ENCODE measurements at places on chromosomes 6 and 20.

DNA sequence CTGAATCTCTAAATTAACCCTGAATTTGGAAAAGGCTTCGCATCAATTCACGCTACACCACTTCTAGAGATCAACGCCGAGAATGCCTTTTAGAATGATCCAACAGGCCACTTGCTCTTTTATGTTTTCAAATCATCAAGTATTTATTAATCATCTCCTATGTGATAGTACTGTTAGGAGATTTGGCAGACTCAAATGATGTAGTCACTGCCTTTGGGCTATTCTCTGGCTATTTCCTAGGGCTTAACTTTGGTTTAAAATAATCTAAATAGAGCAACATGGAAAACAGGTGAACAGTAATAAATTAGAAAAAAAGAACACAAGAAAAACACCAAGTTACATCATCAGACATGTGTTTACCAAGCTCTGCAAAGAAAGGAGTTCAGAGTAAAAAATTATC is 140.3 kb downstream of the TENT5A start:
- DNase-seq, result no peak

DNA sequence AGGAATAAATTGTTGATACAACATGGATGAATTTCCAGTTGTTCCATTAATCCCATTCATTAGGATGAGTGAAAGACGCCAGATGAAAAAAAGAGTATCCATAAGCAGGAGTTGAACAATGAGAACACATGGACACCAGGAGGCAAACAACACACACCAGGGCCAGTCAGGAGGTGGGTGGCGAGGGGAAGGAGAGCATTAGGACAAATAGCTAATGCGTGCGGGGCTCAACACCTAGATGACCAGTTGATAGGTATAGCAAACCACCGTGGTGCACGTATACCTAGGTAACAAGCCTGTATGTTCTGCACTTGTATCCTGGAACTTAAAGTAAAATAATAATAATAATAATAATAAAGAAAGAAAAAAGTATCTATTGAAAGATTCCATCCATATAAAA is 11.1 kb downstream of the PCED1A start:
- DNase-seq, result no peak

DNA sequence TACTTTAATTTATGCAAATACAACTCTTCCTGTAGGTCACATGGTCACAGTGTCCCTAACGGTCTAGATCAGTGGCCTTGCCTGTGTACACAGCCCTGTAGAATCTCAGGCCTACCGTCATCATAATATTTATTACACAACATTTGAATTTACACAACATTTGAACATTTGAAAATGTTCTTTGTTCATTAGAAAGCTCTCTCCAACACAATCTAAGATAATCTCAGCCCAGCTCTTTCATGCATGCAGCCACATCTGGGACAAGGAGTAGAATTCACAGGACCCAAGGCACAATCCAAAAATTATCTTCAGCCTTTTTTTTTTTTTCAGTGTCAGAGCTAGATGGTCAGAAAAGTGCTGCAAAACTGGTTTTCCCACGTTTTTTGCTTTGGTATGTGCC is 892.8 kb downstream of the TFAP2A start:
- no peak for DNase-seq

DNA sequence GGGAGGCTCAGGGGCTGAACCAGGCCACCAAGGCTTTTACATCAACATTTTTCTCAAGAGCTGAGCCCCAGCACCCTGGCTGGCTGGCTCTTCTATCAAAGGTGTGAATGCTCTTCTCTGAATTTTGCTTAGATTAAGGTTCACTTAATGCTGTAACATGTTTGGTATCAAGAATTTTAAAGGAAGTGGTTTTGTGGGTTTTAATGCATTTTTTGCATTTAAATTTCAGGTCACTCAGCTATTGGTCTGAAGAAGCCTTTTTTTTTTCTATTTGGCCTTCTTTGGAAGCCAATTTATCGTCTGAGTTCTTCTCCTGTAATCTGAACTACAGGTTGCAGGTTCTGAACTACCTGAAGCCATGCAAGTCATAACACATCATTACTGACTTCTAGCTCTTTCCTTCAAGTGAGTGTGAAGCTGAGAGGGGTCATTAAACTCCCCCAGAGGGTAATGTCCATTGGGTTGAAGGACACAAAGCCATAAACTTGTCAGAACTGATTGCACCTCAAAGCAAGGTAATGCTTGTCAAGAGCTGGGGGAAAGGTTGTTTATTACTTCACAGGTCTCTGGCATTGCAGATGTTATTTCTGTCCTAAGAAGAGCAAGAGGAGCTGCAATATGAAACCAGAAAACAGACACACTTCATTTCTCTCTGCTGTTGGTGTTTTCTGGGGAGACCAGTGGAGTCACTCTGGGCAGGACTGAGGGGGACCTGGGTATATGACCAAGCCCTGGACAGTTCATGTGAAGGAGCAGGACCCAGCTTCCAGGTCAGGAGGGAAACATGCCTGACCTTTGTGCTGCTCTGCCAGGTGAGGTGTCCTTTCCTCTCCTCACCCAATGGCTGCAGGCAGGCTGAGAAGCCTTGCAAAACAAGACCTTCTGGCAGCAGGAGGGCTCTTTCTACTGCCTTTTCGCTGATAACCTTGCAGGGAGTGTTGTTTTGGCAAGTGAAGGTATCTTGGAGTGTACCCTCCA is 26.1 kb upstream of the NEDD9 start:
- DNase-seq, result no peak

- DNase-seq, result no peak
Observed at GRCh38 chr6:19311786-19312185, 525.4 kb upstream of the ID4 start.

GRCh38 chr6:25194172-25194678 is 84.9 kb upstream of the CARMIL1 start:
- DNase-seq, result no peak

DNA sequence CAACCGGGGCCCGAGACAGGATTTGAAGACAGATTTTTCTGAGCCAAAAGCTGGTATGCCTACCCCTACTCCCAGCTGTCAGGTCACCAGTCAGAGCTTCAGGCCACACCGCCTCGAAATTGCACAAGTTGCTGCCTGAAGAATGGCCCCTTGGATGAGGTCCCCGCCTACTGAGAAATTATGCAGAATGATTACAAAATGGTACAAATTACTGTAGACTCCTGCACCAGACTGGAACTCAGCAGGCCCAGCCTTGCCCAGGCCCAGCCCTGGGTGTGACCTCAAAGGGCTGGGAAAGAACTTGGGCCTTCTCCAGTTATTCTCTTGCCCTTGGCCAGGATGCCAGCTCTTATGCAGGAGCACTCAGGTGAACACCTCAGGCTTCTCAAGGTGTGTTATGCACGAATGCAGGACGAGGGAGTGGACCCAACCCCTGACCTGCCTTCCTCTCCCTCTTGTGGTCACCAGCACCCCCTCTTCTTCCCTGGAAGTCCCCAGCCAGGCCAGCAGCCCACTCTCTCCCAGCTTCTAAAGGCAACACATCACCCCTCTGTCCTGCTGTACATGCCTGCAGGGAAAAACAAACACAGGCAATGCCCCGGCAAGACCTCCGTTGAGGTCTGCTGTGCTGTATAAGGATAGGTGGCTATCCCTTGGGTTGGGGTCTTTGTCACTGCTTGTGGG is 88.7 kb upstream of the NAA20 start:
- DNase-seq, result no peak

DNA sequence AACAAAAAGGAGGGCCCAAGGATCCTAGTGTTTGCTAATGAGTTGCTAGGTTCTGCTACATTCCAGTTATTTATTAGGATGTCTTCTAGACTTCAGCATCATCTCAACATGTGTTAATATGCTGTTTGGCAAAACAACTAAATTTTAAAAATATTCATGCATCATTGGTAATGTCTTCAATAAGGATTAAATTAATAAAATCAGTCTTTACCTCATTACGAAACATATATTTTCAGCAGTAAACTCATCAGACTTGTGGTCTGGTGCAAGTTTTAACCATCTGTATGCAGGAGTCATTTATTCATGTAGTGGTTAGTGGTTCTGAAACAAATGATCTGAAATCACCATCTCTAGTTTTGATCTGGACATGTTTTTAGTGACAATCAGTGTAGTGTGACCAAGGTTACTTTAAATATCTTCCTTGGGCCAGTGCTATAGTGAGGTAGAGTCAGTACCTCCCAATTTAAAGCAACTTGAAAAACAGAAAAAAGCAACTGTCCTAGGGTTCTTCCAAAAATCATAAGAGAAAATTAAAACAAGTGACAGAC is 85.0 kb upstream of the KCNK16 start:
- DNase-seq, result no peak

DNA sequence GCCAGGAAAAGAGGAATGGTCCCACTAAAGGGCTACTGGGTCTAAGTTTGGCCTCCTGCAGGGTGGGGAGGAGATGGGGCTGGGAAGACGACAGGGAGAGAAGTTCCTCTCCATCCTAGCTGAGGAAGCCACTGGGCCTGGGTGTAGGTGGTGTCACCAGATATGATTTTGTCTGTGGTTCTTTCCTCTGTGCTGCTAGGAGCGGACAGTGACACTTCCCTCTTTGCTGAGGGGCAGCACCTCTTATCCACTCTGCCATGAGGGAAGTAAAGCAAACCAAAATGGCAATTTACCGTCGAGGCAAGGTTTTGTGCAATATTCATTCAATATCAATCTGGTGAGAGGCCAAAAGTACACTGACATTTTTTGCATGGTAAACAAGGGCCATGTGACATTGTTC is 33.0 kb upstream of the NR2E1 start:
- DNase-seq, result no peak

DNA sequence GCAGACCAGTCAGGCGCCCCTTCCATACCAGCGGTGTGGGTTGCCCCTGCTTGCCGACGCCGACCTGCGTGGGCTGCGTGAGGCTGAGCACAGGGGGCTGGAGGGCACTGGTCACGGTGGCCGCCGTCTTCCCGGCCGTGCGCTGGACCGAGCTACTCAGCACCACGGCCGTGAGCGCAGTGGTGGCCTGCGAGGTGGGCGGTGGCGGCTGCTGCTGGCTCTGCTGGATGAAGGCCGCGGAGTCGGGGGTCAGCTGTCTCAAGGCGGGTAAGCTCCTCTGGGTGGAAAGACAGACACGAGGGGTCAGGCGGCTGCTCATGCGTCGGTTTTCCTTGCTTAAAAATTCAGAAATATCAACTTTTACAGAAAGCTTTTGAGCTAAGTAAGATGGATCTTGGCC is 59.2 kb downstream of the TAF4 start:
- no peak for DNase-seq

- DNase-seq, result no peak
Observed at GRCh38 chr6:75203721-75204120, 2.1 kb downstream of the COL12A1 start.

DNA sequence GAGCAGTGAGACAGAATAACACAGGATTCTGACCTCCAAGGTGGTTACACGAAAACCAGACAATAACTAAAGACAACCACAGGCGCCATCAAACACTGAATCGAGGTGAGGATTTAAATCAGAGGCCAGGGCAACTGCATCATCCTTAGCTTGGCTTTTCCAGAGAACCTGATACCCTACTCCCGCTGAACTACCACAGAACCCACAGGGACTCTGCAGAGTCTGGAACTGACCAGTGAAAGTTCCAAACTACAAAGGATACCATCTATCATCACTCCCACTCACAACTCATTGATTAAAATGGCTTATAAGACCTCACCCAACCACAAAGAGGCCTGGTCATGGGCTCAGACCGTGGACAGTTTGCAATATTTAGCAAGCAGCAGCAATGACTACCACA is 85.0 kb downstream of the BFSP1 start:
- no peak for DNase-seq

- DNase-seq, result no peak
Observed at GRCh38 chr20:43183536-43184070, 6.1 kb downstream of the PTPRT start.

DNA sequence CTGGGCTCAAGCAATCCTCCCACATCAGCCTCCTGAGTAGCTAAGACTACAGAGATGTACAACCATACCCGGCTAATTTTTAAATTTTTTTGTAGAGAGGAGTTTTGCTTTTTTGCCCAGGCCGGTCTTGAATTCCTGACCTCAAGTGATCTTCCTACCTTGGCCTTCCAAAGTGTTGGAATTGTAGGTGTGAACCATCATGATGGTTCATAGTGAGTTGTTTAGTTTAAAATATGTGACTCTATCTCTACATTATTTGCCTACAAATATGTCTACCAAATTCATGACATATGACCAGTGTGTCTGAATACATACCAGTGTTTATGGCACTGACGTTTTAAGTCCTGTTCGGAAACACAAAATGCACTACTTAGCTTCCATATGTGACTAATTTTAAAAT is 154.9 kb downstream of the GMPR start:
- no peak for DNase-seq
